ENCODE measurements at places on chromosomes 3 and 15. TPM values are rescaled to one million over a fixed set of nuclear protein-coding genes. Genes with fewer than 3 reads are reported as not detected.

The TBL1XR1 gene
- total RNA-seq: 143 TPM

The SPATA12 gene
- total RNA-seq: not detected

The RFTN1 gene
- total RNA-seq: 96.7 TPM

The FBXO40 gene
- total RNA-seq: not detected

The C2CD4A gene
- total RNA-seq: not detected

The CFAP92 gene
- total RNA-seq: not detected

The SPSB4 gene
- total RNA-seq: not detected

The CPNE9 gene
- total RNA-seq: not detected

The CYP1A2 gene
- total RNA-seq: not detected

The CYP8B1 gene
- total RNA-seq: not detected

The RSL24D1 gene
- total RNA-seq: 94.2 TPM

The ZBED2 gene
- 27.2 TPM for total RNA-seq

The RTP4 gene
- 16.9 TPM for total RNA-seq

The FILIP1L gene
- total RNA-seq: 15.5 TPM

The CSPG5 gene
- total RNA-seq: 0.32 TPM

The PLAAT1 gene
- total RNA-seq: not detected

The ITPKA gene
- total RNA-seq: not detected

The KLF15 gene
- not detected for total RNA-seq

The GASK1A gene
- total RNA-seq: not detected

The MKRN3 gene
- 1.9 TPM for total RNA-seq

The SKOR1 gene
- 0.23 TPM for total RNA-seq

The TRA2B gene
- total RNA-seq: 256 TPM

The TMEM108 gene
- total RNA-seq: not detected

The RPL35A gene
- 912 TPM for total RNA-seq

The ALS2CL gene
- total RNA-seq: 0.09 TPM

The CYP11A1 gene
- not detected for total RNA-seq

The CISH gene
- total RNA-seq: 266 TPM

The NCKIPSD gene
- total RNA-seq: 43.0 TPM

The GOLGA8B gene
- total RNA-seq: 278 TPM

The SCAMP2 gene
- total RNA-seq: 108 TPM

The FSIP1 gene
- total RNA-seq: 0.50 TPM

The STRIT1 gene
- total RNA-seq: not detected

The TRPM1 gene
- not detected for total RNA-seq

The BFSP2 gene
- total RNA-seq: 2.1 TPM

The CFAP100 gene
- not detected for total RNA-seq

The PIK3CB gene
- total RNA-seq: 8.4 TPM

The ZIC1 gene
- total RNA-seq: not detected

The PLXNB1 gene
- 1.8 TPM for total RNA-seq

The SUSD5 gene
- not detected for total RNA-seq

The CHRNB4 gene
- total RNA-seq: not detected

The RPL39L gene
- 17.8 TPM for total RNA-seq

The TMC3 gene
- not detected for total RNA-seq

The A4GNT gene
- total RNA-seq: not detected

The SMCO1 gene
- not detected for total RNA-seq

The POPDC2 gene
- total RNA-seq: 2.3 TPM

The PATL2 gene
- 38.4 TPM for total RNA-seq

The SEMA4B gene
- 13.8 TPM for total RNA-seq

The POLG gene
- total RNA-seq: 117 TPM

The CELF6 gene
- 0.33 TPM for total RNA-seq

The CP gene
- total RNA-seq: not detected

The RAB6B gene
- total RNA-seq: 1.0 TPM

The ACVR2B gene
- total RNA-seq: 4.6 TPM

The ANKRD63 gene
- total RNA-seq: not detected

The TP63 gene
- total RNA-seq: 0.58 TPM

The FETUB gene
- total RNA-seq: not detected

The ALDH1L1 gene
- not detected for total RNA-seq

The MITF gene
- total RNA-seq: not detected

The SYNPR gene
- not detected for total RNA-seq

The FAM3D gene
- total RNA-seq: not detected

The UBA7 gene
- total RNA-seq: 212 TPM

All from activated CD8-positive, alpha-beta memory T cell treated with anti-CD3 and anti-CD28 coated beads, Interleukin-2, amount 10 ng/mL, durations not matched to agents 7 days and 5 days (primary cell).